DMS53 (cell line): ENCODE measurements at places on chromosomes 3 and 15.

DNA sequence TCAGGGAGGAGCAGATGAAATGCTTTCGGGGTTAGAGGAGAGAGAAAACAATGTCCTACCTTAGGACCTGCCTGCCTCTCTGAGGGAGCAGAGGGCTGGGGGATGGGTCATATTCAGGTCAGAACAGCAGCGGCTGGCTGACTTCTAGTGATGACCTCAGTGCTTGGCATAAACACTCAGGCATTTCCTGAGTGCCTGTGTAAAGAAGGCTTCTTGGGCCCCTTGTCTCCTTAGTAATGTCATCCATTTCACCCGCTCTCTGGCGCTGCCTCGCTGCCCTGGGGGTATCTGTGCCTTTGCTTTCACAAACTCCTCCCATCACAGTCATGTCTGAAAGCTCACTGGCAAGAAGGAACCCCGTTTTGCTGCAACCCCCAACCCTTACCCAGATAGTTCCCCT, 82.9 kb upstream of the GSK3B start:
- peak; percentile 94 for DNase-seq

DNA sequence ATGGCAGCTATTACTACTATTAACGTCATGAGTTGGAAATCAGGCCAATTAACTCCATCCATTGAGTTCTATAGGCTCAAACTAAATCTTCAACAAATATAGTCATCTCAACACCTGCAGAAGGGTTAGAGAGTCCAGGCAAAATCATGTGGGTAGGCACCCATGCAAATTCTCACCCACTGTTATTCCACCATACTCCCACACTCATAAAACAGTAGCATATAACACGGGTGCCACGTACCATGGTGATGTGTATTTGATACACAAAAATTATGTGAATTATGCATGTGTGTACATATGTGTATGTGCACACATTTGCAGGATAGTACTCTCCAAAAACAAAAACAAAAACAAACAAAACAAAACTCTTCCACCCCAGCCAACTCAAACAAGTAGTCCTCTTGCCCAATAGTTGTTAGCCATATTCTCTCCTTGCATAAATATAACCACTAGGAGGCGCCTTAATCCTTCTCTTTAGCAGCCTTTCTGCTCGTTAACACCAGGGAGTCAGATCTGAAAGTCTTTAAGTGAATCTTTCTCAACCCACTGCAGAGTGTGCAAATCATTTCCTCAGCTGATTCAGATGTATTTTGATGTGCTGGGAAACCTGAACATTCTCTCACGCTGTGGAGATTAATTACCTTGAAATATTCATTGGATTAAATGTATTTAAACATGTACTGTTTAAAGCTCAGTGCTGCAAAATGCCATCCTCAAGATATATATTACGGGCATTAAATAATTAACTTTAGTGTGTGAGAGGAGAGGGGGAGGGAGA, 38.0 kb upstream of the COPB2 start:
- peak; percentile 80 for DNase-seq

- peak; percentile 73 for DNase-seq
Observed at GRCh38 chr15:48507416-48508065, 138.0 kb downstream of the FBN1 start.

DNA sequence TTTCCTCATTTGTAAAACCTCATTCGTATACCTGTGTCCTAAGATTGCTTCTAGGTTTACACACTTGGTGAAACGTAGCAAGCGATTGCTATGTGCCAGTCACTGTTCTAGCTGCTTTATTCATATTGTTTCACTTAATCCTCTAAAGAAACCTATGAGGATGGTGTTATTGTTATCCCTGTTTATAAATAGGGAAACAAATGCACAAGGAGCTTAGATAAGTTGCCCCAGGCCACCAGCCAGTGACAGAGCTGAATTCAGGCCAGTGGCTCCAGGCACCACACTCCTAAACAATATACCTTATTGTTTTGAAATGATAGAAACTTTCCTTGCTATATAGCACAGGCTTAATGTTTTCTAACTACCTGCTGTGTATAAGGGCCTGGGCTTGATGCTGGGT, 44.0 kb downstream of the LPP start:
- no peak for DNase-seq

DNA sequence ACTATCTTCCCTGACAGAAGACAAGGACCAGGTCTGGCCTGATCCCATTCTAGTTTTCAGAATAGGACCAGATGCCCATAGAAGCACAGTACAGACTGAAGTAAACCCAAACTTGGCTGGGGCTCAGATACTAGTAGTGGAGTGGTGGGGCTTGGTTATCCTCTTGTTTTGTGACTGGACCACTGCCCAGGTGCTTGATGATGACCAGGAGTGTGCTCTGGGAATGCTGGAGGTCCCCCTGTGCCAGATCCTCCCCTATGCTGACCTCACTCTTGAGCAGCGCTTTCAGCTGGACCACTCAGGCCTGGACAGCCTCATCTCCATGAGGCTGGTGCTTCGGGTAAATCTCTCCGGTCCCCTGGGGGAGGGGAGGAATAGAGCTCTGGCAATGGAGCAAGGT, 36.3 kb downstream of the ESYT3 start:
- DNase-seq, result no peak

GRCh38 chr3:127970966-127971592, 56.0 kb downstream of the KBTBD12 start:
- peak; percentile 72 for DNase-seq

DNA sequence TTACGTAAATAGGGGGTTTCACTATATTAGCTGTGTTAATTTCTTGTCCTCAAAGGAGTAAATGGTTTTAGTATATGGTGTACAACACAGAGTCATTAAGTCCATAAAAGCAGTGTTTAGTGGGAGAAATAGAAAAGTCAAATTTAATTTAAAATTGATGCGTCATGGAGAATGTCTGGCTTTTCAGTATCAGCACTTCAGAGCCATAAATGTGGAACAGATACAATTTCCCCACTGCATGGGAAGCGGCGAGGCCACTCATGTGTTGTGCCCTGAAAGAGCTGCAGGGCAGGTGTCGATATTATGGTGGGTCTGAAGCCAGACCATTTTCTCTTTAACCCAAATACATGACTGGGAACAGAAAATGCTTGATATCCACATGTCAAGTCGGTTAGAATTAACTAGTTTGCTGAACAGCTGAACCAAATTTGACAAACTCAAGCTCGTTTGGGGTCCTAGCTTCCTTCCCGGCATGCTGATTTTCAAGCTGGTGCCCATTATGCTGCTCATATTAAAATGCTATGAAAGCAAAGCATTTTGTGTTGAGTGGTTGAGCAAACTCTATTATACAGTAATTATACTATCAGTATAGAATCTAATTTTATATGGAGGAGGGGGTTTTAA, 364.6 kb upstream of the TBL1XR1 start:
- no peak for DNase-seq

DNA sequence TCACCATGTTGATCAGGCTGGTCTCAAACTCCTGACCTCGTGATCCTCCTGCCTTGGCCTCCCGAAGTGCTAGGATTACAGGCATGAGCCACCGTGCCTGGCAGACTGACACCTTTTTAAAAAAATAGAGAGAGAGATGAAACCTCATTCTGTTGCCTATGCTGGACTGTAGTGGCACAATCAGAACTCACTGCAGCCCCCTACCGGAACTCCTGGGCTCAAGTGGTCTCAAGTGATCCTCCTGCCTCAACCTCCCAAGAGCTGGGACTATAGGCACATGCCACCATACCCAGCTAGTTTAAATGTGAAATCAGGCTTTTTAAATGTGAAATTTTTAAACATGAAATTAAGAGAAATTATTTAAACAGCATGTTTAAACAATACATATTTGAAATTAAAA, 265.2 kb upstream of the UBE2E1 start:
- no peak for DNase-seq

GRCh38 chr15:52559022-52559421, 9.8 kb downstream of the ARPP19 start:
- peak; percentile 10 for DNase-seq

DNA sequence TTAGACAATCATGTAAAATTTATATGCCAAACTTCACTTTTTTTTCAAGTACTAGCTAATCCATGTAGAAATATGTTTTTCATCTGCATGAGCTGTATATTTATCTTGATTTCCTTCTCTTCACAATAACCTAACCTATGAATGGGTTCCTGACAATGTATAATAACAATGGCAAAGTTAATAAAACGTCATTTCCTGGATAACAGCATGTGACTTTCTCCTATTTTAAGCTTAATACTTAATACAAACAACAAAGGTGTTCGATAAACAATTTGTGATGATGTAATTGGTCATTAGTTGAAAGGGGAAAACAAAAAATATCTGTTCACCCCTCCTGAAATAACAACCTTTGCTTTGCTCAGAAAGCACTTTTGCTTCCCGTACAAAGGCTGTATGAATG, 20.4 kb downstream of the CD200 start:
- no peak for DNase-seq

DNA sequence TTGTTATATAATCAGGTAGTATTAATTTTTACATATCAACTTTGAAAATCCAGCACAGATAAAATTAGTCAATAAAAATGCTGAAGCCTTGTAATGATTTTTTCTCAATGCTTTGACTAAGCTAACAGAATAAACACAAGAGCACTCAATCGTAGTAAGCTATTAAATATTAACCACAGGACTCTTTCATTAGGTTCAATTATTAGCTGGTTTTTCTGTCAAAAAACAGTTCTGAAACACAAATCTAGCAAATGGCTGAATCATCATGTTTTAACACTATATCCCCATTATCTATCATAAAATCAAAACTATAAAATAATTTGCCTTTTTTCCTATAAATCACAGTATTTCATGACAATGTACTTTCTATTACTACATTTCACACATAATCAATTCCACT, 69.6 kb downstream of the PLOD2 start:
- DNase-seq, result no peak

- DNase-seq, result peak; percentile 80
Observed at GRCh38 chr3:178140531-178141304, 395.5 kb upstream of the KCNMB2 start.

DNA sequence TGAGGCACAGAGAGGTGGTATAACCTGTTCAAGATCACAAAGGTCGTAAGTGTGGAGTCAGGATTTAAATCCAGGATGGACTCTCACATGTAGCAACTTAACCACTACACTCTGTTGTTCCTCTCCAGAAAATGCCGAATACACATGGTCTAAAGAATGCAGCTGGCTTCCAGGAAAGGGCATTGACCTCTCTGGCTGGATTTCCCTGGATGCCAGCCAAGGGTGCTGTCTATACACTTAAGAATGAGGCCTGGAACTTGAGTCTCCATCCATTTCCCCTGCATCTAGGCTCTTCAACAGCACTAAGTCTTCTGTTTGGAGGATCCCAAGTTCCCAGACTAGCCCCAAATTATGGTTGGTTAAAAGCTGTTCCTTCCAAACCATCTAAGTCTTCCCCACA, 60.5 kb downstream of the CERS3 start:
- DNase-seq, result no peak

- peak; percentile 62 for DNase-seq
Observed at GRCh38 chr15:39202641-39203040, 378.2 kb upstream of the THBS1 start.
